ENCODE measurements at places on chromosomes 16 and 17. TPM values are rescaled to one million over a fixed set of nuclear protein-coding genes. Genes with fewer than 3 reads are reported as not detected.

Gene CES5A
- total RNA-seq: not detected

Gene ABCA9
- 6.6 TPM for total RNA-seq

Gene SPATA22
- total RNA-seq: not detected

Gene CLDN6
- 297 TPM for total RNA-seq

Gene CD19
- not detected for total RNA-seq

Gene ZSCAN10
- total RNA-seq: not detected

Measured in hepatocyte (in vitro differentiated cells).